Fibroblast of pulmonary artery (primary cell): ENCODE measurements at places on chromosomes 12 and 14.

DNA sequence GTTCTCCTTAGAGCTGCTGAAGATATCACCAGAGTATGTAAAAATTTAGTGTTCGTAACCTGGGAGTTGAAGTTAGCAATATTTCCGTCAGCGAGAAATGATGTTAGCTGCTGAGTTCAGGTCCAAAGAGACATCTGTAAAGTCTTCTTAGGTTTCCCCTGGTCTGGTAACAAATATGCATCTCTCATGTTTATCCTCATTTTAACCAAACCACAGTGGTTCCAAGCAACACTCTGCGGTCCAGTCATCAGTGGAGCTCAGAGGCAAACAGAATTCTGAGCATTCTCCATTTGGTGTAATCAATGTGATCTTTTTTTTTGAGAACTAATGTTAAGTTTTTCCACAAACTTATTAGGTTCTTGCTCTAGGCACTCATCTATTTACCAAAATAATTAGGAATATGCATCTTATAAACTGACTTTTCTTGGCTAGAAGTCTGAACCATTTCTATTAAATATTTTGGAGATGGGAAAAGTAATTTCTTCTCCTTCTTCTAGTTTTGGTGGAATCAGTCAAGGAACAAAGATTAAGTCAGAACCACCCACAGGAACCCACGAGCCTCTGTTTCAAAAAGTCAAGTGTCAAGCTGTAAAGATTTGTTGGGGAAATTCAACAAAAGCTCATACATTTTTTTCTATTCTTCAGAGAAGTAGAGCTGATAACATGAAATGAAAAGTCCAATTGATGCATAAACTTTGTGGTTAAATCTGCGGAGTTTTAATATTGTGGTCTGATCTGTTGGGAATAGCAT, 64.7 kb downstream of the IFNG start:
- no peak for DNase-seq

DNA sequence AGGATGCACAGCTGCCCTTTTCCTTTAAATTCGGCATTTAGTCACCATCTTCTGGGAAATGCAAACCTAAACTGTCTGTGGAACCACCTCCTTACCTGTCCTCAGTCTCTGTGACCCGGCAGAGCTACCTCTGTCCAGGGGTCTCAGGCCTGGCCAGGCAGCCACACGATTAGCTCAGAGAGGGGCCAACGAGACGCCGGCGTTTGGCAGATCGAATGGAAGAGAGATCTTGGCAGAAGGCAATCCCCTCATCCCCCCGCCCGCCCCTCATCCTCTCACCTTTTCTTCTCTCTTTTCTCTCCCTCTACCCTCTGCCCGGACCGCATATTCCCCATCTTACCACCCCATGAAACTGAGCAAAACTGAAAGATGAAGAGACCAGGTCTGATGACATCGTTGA, 101.0 kb downstream of the PIWIL1 start:
- DNase-seq: no peak

- no peak for DNase-seq
Observed at GRCh38 chr12:131943389-131943788, 6.4 kb upstream of the EP400 start.

DNA sequence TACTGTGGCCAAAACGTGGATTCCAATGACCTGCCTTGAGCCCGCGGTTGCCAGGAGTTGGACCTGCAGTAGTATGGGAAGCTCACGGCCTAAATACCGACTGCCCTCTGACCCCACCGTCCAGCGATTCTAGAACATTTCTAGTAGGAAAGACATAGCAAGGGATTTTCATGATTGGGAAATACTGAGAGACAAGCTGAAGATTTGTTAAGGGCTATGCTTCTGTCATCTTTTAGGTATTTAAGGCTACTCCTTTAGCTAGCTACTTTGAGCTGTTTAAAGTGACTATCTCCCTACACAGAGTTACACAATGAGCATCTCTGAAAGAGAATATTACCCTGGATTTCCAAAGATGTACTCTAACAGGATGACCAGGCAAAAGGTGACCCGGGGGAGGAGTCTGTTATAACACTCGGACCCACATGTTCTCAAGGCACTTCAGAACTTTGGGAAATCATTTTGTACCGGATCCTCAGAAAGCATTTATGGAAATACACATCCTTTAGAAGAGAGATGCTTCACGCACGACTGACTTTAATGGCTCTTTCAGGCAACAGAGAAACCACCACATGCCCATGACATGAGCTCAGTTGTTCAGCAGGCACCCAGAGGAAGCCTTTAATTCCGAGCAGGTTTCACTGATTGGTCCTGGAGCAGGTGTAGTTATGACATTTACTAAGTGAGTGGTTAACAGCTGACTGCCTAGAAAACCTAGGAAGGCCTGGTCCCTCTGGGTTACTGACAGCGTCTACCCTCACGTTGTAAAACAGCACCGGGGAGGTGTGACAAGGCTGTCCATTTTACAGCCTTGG, 4.2 kb downstream of the BAG5 start:
- DNase-seq: peak; percentile 57

- DNase-seq: peak; percentile 95
Observed at GRCh38 chr12:57069523-57069922, 9.1 kb downstream of the NEMP1 start.

GRCh38 chr12:916712-917445, 32.6 kb downstream of the RAD52 start:
- DNase-seq: no peak

DNA sequence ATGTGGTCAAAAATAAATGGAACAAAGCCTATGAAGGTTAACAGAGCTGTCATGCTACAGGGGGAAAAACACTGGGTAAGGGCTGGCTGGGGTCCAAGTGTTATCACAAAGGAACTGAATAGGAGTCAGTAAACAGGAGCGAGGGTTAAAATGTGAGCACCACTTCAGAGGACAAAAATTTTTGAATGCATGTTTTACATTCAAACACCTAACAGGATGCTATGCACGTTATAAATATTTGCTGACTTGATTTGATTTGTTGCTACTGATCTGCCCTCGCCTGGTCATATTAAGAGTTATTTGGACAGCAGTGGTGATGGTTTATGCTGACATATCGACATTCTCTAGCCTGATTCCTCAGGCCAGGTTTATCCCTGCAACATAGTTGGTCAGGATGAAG, 7.4 kb upstream of the KTN1 start:
- peak; percentile 45 for DNase-seq
